Stimulated activated CD4-positive, alpha-beta T cell treated with anti-CD3 and anti-CD28 coated beads, Interleukin-12 subunit alpha, Interleukin-12 subunit beta, amount 100 ng/mL, for 4 hours (primary cell): ENCODE measurements at places on chromosomes 7 and 10.
A peak's percentile ranks its signal among the peaks of the same experiment; 100 is the strongest.

DNA sequence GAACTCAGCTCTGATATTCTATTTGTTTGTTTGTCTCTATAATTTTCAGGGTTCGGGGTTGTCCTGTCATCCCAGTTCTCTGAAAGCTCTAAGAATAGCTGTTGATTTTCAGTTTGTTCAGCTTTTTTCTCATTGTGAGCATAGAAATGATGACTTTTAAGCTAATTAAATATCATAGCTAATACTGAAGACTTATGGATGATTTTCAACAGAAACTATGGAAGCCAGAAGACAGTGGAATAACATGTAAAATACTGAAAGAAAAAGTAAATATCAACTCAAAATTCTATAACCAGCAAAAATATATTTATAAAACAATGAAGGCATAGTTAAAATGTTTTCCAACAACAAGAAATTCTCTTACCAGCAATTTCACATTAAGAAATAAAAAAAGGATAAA is 96.4 kb upstream of the ETV1 start:
- DNase-seq: no peak

DNA sequence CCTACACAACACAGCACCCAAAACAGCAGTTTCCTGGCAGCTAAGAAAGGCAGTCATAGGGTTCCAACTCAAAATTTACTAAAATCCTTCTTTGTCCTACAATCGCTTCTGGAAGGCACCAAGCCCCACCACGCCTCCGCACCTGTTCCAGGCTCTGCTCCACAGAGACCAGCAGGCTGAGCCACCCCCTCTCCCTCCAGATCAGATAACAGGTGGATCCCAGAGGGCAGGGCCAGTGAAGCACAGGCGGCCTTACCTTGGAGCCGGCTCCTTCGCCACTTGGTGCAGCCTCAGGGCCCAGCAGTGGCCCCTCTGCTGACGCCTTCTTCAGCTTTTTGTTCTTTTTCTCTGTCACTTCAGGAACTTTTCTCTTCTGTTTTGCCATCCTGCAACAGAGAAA is 33.0 kb downstream of the ZFAND2A start:
- no peak for DNase-seq

GRCh38 chr10:71575934-71576801 is 143.4 kb downstream of the C10orf105 start:
- no peak for DNase-seq

- peak; percentile 42 for DNase-seq
Observed at GRCh38 chr7:98879198-98879978, 1.1 kb downstream of the TRRAP start.

DNA sequence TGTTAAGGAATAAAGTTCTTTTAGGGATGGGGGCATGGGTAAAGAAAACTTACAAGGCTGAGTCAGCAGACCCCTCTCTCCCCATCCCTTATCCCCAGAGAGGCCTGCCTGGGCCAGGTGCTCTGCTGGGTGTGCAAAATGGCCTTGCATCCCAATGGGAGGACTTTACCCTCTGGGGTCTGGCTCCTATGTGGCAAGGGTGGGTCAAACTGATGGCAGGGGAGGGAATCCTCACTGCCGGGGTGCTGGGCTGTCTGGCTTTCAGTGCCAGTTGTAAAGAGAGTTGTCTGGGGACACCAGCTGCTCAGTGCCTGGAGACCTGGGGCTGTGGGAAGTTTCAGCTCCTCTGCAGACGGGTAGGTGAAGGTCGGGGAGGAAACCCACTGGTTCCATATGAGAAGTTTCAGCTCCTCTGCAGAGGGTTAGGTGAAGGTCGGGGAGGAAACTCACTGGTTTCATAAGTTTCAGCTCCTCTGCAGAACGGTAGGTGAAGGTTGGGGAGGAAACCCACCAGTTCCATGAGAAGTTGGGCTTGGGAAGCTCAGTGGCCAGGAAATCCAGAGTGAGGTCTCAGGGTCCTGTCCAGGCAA is 127.2 kb upstream of the PODXL start:
- no peak for DNase-seq

GRCh38 chr7:149046416-149046815 is 18.1 kb upstream of the PDIA4 start:
- DNase-seq: no peak

DNA sequence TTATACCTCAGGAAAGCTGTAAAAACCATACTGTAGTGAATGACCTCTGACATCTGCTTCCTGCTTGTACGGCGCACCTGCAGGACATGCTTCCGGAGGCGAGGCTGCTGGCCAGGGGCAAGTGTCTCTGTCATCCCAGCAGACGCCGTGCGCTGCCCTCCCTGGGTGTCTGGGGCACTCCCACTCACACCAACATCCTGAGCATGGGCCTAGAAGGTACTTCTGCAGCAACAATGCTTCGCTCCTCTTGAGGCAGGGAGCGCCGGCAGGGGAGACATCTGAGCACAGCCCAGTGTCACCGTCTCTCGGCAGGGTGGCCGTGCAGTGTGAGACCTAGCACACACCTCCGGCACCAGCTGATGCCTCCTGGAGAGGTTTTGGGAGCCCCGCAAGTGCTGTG is 269.2 kb downstream of the MAD1L1 start:
- no peak for DNase-seq

DNA sequence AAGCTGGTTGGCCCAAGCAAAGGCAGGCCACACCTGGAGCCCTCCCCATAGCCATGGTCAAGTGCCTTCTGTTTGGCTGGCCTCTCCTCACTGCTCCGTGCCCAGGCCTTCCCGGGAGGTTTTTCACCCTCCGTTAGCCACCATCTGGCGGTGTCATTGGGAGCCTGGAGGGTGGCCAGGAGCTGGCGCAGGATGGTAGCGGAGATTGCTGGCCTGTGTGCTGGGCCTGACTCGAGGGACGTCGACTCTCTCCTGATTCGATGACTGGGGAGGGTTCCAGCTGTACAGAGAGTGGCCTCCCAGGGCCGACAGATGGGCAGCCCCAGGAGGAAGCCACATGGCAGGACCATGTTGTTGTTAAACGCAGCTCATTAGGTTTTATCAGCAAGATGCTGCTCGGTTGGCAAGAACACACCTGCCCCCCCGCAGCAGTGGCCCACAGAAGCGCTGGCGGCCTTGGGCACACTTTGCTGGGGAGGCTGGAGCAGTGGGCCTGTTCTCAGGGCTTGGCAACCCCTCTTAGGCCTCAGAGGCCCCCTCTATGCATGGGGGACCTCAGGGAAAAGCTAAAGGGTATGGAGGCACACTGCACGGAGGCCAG is 64.0 kb upstream of the CACUL1 start:
- no peak for DNase-seq

DNA sequence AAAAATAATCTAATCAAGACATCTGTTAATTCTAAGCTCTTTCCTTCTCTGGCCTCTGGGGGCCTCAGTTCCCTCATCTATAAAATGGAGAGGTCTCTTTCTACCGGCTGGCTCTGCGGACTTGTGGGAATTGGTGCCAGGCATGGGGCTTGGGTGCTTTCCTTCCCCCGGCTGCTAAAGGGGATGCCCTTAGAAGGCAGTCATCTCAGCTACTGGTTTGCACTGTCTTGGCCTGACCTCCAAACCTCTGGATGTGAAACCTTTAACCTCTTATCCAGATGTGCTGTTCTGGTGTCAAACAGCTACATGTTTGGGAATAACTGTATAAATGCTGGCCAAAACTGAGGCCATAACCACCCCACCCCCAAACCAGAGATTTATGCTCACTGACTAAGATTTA is 320.0 kb downstream of the RPS24 start:
- DNase-seq: no peak

- DNase-seq: no peak
Observed at GRCh38 chr7:35777121-35777520, 23.7 kb upstream of the SEPTIN7 start.

DNA sequence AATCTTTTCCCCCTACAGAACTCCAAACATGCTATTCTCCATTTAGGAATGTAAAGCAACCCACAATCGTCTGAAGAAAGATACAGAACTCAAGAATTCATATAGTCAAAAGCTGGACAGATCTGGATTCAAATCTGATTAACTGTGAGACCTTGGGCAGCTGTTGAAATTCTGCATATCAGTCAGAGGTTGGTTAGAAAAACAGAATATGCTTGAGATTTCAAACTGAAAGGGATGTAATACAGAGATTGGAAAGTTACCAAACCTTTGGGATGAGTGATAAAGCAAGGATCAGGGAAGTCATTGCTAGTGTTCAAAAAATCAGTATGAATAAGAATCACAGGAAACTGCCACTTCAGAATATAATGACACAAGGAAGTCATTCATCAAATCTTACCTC is 406.6 kb downstream of the HTR7 start:
- DNase-seq: no peak

GRCh38 chr7:84477786-84478478 is 283.3 kb upstream of the SEMA3A start:
- DNase-seq: no peak

GRCh38 chr7:7221599-7222038 is 39.3 kb downstream of the C1GALT1 start:
- no peak for DNase-seq

GRCh38 chr7:137453356-137453755 is 109.8 kb upstream of the PTN start:
- no peak for DNase-seq

DNA sequence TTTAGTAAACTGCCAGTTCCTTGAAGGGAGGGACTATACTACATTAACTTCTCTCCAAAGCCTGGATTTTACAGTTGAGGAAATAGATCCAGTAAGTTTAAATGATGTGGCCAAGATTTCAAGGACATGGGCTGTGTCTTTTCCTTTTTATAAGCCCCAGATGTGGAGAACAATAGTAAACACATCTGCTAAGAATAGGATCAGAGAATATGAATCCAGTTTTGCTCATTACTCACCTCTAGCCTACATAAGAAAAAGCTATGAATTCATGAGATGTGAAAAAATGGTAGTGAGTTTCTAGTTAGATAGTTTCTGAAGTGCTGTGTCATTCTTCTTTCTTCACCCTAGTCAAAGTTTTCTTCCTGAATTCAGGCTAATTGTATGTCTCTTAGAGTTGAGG is 38.6 kb downstream of the MAGI2 start:
- no peak for DNase-seq

DNA sequence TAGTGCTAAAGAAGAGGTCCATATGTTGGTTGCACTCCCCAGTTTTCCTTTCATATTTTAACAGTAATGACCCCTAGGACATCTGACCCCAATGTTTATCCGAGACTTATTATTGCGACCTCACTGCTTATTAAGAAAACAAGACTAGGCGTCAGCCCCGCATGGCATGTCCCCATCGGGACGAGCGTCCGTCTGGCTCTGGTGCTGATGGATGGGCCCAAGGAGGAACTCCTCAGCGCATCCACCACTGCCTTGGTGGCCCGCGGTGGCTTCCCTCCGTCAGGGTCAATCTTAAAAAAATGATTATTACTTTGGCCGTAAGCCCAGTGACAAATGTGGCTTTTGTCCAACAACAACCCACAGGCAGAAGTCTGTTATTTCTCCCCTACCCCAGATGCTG is 40.1 kb upstream of the CXCL12 start:
- DNase-seq: no peak

GRCh38 chr10:13705526-13706174 is 118.9 kb downstream of the PRPF18 start:
- DNase-seq: no peak

DNA sequence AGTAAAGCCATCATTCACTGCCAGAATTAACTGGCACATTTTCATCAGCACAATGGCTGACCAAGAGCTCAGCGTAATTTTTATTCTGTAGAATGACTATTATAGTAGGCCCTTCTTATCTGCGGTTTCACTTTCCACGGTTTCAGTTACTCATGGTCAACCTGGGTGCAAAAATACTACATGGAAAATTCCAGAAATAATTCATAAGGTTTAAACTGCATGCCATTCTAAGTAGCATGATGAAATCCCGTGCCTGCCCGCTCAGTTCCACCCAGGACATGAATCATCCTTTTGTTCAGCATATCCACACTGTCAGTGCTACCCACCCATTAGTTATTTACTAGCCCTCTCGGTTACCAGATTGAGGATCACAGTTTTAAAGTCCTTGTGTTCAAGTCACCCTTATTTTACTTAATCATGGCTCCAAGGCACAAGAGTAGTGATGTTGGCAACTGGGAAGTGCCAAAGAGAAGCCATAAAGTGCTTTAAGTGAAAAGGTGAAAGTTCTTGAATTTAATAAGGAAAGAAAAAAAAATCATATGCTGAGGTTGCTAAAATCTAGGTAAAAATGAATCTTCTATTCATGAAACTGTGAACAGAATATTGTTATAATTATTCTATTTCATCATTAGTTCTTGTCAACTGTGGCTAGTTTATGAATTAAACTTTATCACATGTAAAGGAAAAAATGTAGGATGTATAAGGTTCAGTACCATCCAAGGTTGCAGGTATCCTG is 204.9 kb downstream of the DOCK4 start:
- no peak for DNase-seq

DNA sequence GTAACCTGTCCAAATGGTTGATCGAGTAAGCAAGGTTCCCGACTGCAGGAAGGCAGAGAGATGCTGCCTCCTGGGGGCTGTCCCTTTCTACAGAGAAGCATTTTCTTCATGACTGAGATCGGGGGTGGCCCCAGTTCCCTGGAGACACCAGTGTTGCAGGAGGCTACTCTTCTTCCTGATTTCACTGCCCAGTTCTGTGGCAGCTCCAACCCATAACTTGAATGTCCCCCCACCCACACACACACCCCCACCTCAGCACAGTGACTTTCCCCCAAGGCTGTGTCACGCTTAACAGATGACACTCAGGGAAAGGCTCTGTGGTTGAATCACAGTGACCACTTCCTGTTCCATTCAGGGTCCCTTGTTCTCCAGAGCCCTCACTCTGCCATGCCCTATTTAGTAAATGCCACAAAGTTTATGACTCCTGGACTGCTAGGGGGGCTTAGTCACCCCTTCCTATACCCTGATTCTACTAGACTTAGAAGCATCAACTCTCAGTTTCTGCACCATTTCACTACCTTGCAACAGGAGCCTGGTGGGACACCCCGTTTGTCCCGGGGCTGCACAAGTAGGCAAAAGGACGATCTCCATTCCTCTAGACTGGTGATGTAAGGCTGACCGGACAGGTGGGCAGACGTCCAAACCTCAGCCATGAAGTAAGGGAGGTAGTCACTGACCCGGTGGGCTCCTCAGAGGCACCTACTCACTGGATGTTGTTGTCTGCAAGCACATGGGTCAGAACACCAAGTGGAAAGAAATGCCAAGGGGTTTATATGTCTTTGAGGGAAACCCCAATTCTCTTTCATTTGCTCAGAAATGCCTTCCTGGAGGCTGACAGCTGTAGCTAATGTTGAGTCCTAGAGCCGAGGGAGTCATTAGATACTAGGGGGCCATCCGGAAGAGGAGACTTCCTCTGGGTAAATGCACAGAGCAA is 31.3 kb upstream of the SMC3 start:
- peak; percentile 52 for DNase-seq

DNA sequence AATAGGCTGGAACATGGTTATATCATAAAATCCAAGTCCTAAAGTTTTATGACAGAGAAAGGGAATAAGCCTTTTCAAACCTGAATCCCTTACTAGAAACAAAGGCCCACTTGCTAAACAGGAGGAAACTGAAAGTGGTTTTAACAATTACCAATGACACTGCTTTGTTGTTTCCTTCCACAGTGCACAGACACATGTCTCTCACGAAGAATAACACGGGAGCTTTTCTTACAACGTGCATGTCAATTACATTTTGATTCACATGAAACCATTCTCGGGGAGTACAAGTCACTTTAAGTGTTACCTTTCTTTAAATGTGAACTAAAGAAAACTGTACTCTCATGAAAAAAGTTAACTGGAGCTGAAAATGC is 1.4 kb downstream of the MRPS33 start:
- DNase-seq: no peak

GRCh38 chr10:80896959-80897358 is 359.3 kb downstream of the SH2D4B start:
- DNase-seq: no peak

- DNase-seq: no peak
Observed at GRCh38 chr7:40077849-40078248, 56.6 kb downstream of the MPLKIP start.
